Stimulated activated CD8-positive, alpha-beta memory T cell treated with anti-CD3 and anti-CD28 coated beads, Interleukin-7, amount 100 ng/mL, for 24 hours (primary cell): ENCODE measurements at places on chromosomes 16 and 17.

DNA sequence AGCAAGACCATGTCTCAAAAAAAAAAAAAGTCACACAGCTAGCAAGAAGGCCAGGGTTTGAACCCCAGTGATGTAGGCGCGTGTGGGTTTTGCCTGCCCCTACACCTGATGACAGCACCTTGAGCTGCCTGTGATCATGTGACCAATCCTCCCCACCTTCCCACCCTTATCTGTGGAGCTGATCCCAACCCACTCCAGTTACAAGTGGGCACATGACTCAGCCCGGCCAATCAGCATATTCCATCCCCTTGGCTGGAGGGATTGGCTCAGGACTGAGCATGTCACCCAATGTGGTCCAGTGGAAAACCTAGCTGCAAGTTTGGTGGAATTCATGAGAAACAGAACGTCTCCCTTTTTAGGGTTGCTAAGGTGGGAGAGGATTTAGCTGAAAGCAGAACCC is 6.6 kb downstream of the TMEM114 start:
- no peak for DNase-seq

DNA sequence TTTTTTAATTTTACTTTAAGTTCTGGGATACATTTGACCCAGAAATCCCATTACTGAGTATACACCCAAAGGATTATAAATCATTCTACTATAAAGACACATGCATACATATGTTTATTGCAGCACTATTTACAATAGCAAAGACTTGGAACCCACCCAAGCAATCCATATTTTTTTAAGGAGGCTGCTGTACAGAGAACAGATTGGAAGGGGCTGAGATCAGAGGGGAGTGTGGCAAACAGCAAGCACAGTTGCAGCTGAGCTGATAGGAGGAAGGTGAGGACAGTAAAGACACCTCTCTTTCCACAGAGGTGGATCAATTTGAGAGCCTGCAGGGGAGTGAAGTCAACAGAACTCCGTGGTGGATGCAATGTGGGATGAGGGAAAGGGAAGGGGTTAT is 10.2 kb upstream of the TMEM238L start:
- no peak for DNase-seq

- DNase-seq: no peak
Observed at GRCh38 chr17:79800325-79801155, 3.7 kb upstream of the CBX8 start.

DNA sequence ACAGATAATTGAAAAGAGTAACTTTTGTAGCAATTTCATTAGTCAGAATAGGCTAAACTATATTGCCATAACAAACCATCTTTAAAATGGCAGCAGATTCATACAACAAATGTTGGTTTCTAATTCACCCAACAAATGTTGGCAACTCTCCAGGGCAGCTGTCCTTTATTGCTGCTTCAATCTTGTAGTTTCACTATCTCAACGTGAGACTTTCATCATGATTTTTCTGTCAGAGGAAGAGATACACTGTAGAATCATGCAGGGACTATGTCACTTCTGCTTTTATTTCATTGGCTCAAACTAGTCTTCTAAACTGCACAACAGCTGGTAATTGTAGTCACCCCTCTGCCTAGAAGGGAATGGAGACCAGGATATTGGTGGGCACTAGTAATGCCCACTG is 174.2 kb downstream of the TANC2 start:
- DNase-seq: no peak

GRCh38 chr17:44539673-44540072 is 17.6 kb upstream of the FZD2 start:
- no peak for DNase-seq

GRCh38 chr17:70791748-70792443 is 622.6 kb downstream of the KCNJ2 start:
- DNase-seq: no peak

GRCh38 chr17:12644623-12645022 is 21.1 kb upstream of the MYOCD start:
- DNase-seq: no peak

DNA sequence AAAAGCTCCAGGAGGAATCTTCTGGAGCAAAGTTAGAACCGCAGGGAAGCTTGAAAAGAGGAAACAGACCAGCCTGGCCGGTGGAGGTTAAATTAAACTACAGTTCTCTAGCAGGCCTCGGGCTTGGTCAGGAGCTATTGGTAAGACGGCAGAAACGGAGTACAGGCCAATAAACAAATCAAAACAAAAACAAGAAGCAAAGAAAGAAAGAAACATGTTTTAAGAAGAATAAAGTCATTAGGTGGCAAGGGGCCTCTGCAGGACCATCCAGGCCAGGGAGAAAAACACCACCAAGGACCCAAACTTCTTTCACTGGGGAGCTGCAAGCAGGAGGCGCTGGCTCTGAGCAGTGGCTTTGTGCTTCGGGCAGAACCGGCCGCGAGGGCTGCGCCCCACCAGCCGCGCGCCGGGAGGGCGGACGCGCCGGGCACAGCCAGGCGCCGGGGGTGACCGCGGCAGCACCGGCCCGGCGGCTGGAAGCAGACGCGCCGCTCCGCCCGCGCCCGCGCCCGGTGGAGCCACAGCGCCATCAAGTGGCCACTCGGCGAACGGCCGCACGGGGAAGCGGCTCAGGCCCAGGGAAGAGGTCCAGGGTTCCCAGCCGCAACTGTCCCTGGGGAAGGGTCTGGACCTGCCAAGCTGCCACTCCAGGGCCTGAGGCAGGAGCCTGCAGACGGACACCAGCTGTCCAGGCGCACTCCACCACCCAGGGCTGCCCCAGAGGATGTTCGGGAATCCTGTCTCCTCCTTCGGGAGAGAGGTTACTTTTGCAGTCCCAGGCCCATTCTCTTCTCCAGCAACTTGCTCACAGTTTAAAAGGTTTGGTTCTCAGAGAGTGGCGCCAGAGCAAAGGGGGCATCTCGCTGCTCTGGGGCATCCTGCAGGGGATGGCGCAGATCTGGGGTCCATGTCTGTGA is 419.4 kb downstream of the SOX9 start:
- DNase-seq: peak; percentile 33

DNA sequence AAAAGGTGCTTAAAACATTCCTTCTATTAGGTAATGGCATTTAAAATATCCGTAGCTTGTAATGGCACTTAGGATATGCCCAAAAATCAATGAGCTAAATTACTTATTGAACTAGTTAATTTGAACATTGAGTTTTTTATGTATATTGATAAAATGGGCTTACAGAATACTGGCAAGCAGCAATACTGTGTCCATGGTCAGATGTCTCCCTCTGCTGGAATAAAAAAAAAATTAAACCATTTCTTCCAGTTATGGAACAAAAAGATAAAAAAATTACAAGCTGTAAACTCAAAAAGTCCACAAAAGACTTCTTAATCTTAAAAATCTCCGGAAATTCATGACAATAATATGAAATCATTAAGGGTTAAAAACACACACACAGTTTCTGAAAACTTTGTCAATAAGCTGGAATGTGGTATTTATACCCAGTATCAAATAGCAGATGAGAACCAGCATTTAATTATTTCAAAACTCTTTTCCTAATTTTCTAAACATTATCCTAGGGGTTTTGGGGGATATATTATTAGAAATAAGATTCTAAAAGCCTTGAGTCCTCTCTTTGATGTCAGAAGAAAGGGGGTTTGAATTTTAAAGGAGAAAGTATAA is 21.5 kb upstream of the PSMD7 start:
- DNase-seq: no peak

DNA sequence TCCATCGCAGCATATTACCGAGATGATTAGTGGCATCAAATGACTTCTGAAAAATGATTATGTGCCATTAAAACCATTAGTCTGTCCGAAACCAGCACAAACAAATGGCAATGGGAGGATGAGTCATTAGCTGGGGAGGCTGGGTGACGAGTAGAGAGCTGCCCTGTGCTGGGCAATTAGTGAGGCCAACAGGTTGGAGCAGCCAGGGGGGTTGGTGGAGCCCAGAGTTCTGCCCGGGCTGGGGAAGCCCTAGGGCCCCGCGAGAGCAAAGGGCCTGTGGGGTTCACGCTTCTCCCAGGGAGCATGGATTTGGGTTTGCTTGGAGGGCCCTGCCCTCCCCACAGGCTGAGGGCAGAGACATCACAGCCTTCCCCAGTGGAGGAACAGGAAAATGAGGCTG is 152.1 kb upstream of the RPL38 start:
- DNase-seq: no peak

GRCh38 chr17:56880571-56880970 is 33.3 kb downstream of the TRIM25 start:
- no peak for DNase-seq

DNA sequence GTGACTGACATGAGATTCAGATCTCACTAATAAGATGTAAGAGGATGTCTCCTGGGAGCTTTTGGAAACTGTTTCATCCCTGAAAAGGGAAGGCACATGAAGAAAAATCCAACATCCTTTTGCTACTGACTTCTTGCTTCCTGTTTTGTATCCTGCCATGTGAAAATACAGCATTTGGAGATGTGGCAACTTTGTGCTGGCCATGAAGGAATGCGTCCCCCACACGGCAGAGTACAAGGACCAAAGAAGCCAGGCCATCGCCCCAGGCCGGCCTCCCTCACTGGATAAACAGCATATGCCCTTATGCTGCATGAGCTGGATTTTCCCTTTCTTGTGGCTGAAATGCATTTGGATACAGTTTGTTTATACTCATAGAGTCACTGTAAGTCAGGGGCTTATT is 5.5 kb upstream of the HASPIN start:
- DNase-seq: no peak

DNA sequence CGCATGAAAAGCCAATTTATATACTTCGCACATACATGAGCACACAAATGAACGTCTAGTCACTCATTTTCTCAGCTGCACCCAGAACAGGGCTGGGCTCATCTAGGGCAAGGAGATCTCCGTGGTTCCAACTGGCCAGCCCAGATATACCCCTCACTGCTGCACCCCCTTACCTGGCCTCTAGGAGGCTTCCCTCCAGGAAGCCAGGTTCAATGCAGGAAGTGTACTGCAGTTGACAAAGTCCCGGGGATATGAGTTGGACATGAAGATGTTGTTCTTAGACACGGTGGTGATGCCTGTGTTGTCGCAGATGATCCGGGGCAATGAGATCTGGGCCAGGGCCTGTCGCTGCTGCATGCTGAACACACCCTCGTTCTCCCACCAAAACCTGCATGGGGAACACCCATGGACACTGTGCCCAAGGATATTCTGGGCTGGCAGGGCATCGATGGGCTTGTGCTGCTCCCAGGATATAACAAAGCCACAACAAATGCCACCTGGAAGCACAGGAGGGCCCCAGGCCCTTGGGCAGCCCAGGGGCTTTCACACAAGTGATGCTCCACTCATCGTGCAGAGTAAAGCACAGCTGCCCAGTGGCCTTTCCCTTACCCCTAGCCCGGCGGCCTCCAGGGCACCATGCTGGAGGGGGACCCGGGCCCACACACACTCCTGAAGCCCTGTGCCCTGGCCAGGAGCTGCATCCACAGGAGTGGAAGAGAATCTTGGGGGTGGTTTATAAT is 10.1 kb downstream of the MPO start:
- no peak for DNase-seq

GRCh38 chr17:83081684-83082201 is 2.3 kb downstream of the METRNL start:
- peak; percentile 11 for DNase-seq

- DNase-seq: no peak
Observed at GRCh38 chr16:53629607-53630312, 73.9 kb downstream of the RPGRIP1L start.

DNA sequence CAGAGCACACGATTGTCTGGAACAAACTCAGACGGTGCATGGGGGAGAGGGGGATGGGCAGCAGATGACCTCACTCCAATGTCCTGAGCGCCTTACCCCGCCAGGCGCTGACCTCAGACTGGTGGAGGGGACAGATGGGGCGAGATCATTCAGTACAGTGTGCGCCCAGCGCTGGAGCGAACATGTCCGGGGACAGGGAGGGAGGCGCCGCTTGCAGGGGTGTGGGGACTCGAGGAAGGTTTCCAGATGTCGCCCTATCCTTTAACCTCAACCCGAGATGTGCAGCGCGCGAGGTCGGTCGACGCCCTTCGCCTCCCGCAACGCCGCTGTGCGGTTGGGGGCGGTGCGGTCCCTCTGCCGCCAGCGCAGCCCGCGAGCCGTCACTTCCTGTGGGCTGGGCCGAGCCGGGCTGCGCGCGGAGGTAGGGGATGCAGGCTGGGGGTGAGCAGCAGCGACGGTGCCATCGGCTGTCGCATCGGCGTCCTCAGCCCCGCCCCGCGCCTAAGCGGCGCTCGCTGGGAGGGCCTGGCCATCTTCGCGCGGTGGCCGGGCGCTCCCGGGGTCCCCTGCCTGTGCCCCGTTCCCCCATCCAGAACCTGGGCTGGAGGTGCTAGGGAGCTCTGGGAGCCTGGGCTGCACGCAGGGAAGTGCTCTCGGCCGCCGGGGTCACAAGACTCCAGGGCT is 5.3 kb upstream of the CDR2L start:
- peak; percentile 46 for DNase-seq

DNA sequence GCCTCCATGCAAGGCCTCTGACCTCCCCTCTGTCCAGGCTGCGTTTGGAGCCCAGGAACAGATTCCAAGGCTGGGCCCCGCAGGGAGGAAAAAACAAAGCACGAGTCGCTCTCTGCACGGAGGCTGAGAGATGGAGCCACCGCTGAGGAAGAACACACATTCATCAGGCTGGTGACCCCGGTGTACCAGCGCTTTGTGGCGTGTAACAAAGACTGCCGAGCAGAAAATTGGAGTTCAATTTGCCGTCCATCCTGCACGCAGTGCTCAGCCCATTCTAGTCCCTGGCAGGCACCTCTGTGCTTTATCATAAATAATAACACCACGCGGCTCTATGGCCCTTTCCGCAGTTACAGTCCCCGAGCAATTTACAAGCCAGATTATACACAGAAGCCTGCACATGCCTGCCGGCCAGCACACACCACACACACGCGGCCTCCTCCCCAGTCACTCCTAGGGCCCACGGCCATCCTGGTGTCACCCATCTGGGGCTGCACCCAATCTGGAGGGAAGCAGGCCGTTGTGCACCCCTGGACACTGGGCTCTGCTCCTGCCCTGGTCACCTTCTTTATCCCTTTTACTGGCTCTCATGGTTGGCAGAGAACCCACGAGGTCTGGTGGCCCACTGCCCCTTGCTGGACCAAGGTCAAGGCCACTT is 124.4 kb downstream of the SDK2 start:
- no peak for DNase-seq

- no peak for DNase-seq
Observed at GRCh38 chr17:63933598-63933997, 1.5 kb upstream of the CD79B start.

- DNase-seq: no peak
Observed at GRCh38 chr17:33628500-33629346, 335.6 kb upstream of the ASIC2 start.

GRCh38 chr16:78142788-78143187 is 43.3 kb downstream of the WWOX start:
- DNase-seq: no peak
